ENCODE measurements at places on chromosomes 7 and 10.

GRCh38 chr10:83075815-83076355 is 1063.4 kb upstream of the GHITM start:
- DNase-seq, result no peak

- DNase-seq, result peak; percentile 78
Observed at GRCh38 chr10:46096909-46097575, 51.0 kb upstream of the MSMB start.

DNA sequence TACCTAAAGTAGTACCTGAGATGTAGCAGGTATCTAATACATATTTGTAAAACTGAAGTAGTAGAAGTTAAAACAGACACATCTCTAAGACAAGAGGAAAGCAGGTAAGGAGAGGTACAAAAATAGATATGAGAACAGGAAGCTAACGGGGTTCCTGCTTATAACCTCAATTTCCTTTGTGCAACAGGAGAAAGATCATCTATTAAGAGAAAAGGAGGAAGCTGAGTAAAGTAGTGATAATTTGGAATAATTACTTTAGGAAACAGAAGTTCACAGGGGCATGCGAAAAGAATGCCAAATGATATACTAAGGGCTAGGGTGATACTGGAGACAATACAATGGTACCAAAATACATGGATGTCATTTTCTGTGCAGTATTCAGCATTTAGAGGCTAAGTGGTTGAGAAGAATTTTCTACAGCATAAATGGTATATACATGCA is 108.7 kb downstream of the NRBF2 start:
- DNase-seq, result no peak

GRCh38 chr10:20656886-20657285 is 240.2 kb downstream of the NEBL start:
- no peak for DNase-seq

- DNase-seq, result no peak
Observed at GRCh38 chr7:82105463-82105862, 335.6 kb upstream of the HGF start.

GRCh38 chr10:113447278-113447677 is 105.6 kb upstream of the HABP2 start:
- no peak for DNase-seq

- no peak for DNase-seq
Observed at GRCh38 chr10:95458871-95459270, 102.3 kb downstream of the SORBS1 start.

- DNase-seq, result no peak
Observed at GRCh38 chr10:7027913-7028808, 382.7 kb downstream of the SFMBT2 start.

- no peak for DNase-seq
Observed at GRCh38 chr10:95831076-95831475, 75.1 kb downstream of the ENTPD1 start.

GRCh38 chr10:118990326-118990725 is 39.2 kb upstream of the NANOS1 start:
- DNase-seq, result no peak

- no peak for DNase-seq
Observed at GRCh38 chr7:92964141-92964540, 127.8 kb upstream of the CDK6 start.

GRCh38 chr7:25854608-25855497 is 297.1 kb upstream of the NFE2L3 start:
- no peak for DNase-seq
